ENCODE measurements at places on chromosomes 7 and 10.

DNA sequence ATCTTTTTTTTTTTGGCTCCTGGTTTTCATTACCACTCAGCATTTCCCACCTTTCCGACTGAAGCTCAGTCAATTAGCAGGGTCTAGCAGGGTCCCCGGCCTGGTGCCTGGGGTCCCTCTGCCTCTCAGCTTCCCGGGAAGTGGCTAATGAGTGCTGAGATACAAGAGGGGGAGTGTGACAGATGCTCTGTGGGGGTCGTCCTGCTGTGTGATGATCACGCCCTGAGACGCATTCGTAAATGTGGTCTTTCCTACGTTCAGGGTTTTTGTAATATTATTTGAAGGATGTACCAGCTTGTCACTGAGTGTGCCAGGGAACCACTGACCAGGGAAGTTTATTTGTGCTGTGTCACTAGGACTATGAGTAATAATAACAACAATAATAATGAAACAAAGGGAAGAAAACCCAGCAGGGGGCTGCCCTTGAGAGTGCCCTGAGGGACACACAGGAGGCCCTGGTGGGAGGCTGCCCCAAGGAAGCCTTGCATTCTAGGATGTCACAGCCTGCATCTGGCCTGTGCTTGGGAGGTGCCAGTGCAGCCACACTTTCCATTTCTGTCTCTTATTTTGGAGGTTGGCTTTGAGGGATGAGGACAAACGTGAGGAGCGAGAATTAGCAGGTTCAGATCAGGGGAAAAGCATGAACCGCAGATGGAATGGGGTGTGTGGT lies 337.8 kb downstream of the ADARB2 start:
- DNase-seq: no peak

DNA sequence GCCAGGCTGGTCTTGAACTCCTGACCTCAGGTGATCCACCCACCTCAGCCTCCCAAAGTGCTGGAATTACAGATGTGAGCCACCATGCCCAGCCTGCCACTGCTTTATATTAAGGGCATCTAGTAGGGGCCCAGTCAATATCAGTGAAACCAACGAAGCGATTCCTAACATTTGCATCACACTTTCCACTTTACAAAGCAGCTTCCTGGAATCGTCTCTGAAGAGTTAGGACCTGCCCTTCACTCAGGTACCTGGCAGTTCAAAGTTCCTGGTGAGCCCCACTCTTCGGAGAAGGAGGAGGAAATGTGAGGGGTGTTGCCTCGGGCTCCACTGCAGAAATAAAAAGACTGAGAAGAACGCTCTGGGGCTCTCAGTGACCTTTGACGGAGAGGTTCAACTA lies 31.1 kb upstream of the EZH2 start:
- no peak for DNase-seq

- no peak for DNase-seq
Measured at GRCh38 chr10:91788527-91788926, 9.7 kb upstream of the TNKS2 start.

- no peak for DNase-seq
Measured at GRCh38 chr10:119245272-119245671, 37.9 kb downstream of the GRK5 start.

GRCh38 chr7:106658316-106659165 lies 2.4 kb downstream of the CCDC71L start:
- no peak for DNase-seq
